ENCODE measurements at places on chromosomes 4 and X.
A peak's percentile ranks its signal among the peaks of the same experiment; 100 is the strongest.

DNA sequence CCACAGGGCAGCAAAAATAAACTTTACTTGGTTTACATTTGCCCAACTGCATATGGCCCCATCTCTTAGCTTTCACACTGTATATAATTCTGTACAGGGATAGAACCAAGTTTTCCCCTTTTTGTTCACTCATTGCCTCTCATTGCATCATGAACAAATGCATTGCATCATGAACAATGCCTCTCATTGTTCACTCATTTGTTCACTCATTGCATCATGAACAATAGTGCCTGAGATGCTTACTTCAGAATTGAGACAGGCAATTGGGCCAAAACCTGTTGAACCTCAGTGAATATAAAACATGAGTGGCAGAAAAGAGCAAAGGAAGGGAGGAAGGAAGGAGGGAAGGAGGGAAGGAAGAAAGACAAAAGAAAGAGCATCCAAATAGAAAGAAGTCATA lies 98.2 kb downstream of the SOWAHB start:
- no peak for DNase-seq

GRCh38 chrX:31036895-31037294 lies 34.9 kb downstream of the FTHL17 start:
- no peak for DNase-seq

DNA sequence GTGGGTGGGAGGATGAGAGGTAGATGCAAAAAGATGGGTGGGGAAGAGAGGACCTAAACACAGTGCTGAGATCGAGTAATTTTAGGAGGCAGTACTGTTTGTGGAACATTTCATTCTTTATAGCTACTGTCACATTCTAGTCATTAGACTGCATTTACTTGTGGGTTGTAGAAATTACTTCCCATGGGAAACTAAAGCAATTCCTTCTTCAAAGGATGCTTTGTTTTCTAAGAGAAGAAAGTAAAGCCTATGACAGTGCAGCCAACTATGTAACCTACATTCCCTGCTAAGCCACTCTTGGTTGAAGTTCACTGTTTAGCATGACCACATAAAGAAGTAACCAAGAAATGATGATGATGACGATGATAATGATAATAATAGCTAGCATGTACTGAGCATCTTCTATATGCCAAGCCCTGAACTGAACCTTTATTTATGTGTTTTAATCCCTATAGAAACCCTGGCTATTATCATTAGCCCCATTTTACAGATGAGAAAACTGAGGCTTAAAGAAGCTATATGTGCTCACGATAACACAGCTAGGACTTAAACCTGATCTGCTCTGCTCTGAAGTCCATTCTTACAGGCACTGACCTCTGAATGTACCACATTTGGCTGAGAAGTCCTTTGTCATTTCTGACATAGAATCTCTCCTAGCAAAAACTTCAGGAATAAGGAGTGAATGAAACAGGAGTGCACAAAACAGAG lies 114.5 kb upstream of the KIT start:
- DNase-seq = no peak

- no peak for DNase-seq
Measured at GRCh38 chrX:65985211-65985610, 54.7 kb downstream of the VSIG4 start.

- no peak for DNase-seq
Measured at GRCh38 chr4:128566693-128567092, 242.8 kb upstream of the JADE1 start.

- DNase-seq = no peak
Measured at GRCh38 chr4:38659346-38659745, 4.7 kb upstream of the KLF3 start.

- DNase-seq = no peak
Measured at GRCh38 chrX:16061296-16061695, 62.1 kb upstream of the GRPR start.

DNA sequence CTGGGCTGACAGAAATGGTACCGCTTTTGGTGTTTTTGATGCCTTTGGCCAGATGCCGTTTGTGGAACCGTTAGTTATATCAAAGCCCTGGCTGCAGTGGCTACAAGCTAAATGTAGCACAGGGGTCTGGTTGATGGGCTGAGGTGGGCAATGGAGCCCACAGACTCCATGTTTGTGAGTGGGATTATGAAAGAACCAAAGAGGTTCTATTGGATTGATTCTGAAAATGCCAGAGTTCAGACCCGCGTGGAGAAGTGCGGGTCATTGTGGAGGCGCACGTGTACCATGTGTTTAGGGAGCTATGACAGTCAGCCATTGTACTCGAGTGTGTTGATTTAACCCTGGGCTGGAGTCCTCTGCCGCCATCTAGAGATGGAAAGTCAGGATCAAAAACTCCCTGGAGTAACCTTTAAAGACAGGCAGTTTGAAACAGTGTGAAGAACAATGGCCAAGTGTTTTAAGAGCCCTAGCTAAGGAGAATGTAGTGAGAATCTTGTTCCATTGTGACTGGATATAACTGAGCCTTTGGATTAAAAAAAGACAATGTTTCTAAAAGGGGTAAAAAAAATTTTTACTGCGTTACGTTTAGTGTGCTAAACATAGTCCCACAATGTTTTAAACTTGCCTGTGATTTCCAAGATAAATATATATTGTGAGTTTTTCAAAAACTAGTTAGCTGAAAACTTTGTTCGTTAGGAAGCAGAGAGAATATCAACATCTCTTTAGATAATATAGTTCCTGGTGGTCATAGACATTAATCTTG lies 12.7 kb downstream of the ART3 start:
- no peak for DNase-seq

DNA sequence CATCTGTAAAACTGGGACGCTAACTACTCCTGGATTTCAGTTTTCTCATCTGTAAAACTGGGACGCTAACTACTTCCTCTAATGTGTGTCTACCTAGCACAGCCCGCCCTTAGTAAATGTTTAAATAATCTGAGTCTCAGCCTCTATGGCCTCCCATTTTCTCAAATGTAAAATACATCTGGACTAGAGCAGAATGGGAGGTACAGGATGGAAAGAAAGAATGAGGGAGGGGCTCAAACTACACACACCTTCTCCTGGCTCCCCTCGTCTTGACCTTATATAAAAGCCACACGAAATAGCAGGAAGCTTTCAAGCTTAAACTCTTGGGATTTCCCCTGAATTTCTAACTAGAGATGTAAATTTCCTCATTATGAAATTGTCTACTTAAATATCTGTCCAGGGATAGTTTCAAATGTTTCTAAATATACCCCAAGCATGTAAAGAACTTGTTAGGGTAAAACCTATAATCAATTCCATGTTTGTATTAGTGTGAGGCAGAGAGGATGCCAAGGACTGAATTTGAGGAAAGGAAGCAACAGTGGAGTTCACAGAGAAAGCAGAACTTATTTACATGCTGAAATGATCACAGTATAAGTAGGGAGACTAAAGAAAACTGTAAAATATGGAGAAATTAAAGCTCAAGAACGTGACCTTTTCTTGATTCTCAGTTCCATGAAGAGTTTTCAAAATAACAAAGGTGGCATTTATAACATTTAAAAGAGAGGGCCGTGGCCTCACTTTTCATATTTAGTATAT lies 220.0 kb downstream of the NWD2 start:
- DNase-seq = no peak

GRCh38 chrX:53244610-53245009 lies 19.6 kb upstream of the KDM5C start:
- no peak for DNase-seq

DNA sequence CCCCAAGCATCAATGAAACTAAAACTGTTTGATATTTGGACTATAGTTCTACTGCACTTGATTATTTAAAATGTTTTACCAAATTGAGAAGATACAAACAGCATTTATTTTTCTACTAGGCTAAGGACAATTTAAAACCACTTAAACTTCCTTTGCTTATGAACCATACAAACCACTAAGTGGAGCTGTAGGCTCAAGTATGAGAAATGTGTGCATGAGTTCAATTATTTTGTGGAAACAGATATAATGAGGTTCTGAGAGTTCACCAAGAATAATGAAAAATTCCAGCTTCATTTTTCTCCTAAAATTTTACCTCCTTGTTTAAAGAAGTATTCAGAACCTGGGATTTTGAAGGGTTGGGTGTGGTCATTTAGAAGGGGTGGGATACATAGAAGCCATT lies 63.1 kb downstream of the SERPINA7 start:
- DNase-seq = no peak

- DNase-seq = no peak
Measured at GRCh38 chr4:89906316-89906715, 11.7 kb downstream of the MMRN1 start.

GRCh38 chrX:12282991-12283390 lies 144.7 kb downstream of the FRMPD4 start:
- DNase-seq = no peak

DNA sequence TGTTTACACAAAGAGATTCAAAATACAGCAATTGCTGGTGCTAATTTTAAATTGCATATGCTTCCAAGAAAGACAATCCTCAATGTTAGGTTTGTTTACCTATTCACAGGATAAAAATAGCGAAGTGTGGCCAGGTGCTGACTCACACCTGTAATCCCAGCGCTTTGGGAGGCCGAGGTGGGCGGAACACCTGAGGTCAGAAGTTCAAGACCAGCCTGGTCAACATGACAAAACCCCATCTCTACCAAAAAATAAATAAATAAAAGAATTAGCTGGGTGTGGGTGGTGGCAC lies 77.7 kb downstream of the OPHN1 start:
- no peak for DNase-seq

GRCh38 chrX:140525448-140525847 lies 20.6 kb upstream of the SOX3 start:
- no peak for DNase-seq

GRCh38 chr4:40314951-40315350 lies 20.2 kb upstream of the CHRNA9 start:
- DNase-seq = no peak

GRCh38 chr4:10730019-10730418 lies 45.5 kb upstream of the CLNK start:
- no peak for DNase-seq

DNA sequence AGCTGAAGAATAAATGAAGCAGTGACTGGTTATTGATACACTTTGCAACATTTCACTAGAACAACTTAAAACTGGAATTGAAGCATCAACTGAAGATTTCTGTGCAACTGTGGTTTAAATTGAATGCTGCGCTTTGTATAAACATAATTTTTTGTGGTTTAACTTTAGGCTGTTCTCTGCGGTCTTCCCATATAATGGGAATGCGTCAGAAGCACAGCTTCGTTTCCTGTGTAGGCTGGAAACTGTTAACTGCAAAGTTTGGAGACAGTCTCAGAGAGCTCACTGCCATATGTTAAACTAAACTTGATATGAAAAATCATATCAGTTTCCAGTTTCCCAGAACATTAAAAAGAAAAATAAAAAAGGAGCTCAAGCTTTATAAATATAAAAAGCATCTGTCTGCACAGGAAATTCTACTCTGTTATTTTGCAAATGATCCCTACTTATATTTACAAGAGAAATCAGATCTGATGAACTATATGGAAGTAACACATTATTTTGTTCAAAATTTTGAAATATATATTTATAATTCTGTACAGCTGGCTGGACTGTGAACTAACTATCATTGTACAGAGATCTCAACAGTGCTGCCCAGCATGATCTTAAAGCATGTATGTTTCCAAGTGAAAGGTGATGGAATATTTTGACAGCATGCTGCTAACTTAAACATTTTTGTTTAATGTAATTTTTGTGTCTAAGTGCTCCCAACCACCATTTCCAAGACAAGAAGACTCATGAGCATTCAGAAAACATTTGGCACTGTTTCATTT lies 139.9 kb downstream of the NDST3 start:
- DNase-seq = no peak

- DNase-seq = no peak
Measured at GRCh38 chr4:78237360-78237759, 180.2 kb downstream of the FRAS1 start.

DNA sequence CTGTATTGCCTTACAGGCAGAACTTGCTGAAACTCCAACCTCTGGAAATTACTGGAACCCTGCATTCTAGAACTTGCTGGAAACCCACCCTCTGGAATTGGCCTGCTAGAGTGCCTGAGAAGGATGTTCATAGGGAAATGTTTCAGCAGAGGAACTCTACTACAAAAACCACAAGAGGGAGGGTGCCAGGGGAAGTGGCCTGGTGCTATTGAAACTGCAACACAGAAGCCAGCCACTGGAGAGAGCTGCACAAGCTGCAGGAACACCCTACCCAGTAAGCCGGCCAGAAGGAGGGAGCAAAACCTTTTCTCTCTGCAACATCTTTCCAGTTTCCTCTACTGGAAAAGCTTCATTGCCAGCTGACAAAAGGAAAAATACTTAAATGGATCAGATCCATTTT lies 2.5 kb upstream of the BRWD3 start:
- peak; percentile 50 for DNase-seq

GRCh38 chrX:53255738-53256191 lies 25.6 kb downstream of the IQSEC2 start:
- DNase-seq = no peak

DNA sequence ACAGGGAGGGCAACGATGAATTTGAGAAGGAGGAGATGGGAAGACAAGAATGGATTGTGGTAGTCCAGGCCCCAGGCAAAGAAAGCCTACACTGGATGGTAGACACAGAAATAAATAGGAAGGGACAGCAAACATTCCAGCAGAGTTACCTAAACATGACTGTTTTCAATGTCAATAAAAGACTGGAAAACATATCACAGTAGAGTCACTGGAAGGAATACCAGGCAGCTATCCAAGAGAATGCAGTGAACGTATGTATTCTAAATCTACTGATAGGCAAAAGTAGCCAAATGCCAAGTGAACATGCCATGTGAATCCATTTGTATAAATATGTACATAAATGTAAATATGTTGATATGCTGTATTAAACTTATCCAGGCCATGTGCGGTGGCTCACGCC lies 183.0 kb downstream of the PALLD start:
- no peak for DNase-seq

- no peak for DNase-seq
Measured at GRCh38 chr4:95522682-95523530, 25.9 kb downstream of the UNC5C start.

- no peak for DNase-seq
Measured at GRCh38 chr4:158236304-158237030, 26.2 kb downstream of the TMEM144 start.

DNA sequence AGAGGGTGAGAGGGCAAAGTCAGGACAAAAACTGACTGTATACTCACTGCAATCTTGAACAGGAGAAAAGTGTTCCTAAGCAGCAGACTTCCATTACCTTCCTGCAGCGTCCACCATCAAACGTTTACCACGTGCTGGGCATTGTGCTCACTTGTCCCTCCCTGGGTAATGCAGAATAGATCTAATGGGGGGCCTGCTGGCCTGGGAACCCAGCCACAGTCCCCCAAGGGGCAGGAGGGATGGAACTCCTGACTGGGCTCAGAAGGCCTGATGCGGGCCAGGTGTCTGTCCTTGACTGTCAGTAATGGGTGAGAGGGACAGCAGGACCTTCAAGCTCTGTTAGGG lies 37.6 kb upstream of the FAM156A start:
- no peak for DNase-seq

GRCh38 chrX:40197071-40197470 lies 99.3 kb upstream of the BCOR start:
- DNase-seq = no peak

DNA sequence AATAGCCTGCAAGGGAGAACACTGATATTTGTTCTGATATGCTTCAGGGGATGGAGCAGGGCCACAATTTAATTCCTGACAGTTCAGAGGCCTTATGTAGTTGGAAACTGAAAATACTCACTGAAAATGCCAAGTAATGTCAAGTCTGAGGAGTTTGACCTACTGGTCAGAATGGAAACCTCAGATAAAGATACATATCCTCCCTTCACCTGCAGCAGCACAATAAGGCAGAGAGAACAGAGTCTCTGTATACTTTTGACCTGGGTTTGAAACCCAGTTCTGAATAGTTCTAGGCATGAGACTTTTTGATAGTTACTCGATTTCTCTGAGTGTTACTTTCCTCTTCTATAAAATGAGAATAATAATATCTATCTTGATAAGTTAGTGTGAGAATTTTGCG lies 65.8 kb upstream of the TRPC5 start:
- DNase-seq = no peak

GRCh38 chr4:161937596-161937995 lies 226.2 kb downstream of the FSTL5 start:
- no peak for DNase-seq
